Activated naive CD8-positive, alpha-beta T cell treated with anti-CD3 and anti-CD28 coated beads, Interleukin-2, amount 10 ng/mL, durations not matched to agents 7 days and 5 days (primary cell): ENCODE measurements at places on chromosomes 13 and 19. TPM values are rescaled to one million over a fixed set of nuclear protein-coding genes. Genes with fewer than 3 reads are reported as not detected.

PLK5 gene
- not detected for total RNA-seq

OR7D4 gene
- not detected for total RNA-seq

DNA sequence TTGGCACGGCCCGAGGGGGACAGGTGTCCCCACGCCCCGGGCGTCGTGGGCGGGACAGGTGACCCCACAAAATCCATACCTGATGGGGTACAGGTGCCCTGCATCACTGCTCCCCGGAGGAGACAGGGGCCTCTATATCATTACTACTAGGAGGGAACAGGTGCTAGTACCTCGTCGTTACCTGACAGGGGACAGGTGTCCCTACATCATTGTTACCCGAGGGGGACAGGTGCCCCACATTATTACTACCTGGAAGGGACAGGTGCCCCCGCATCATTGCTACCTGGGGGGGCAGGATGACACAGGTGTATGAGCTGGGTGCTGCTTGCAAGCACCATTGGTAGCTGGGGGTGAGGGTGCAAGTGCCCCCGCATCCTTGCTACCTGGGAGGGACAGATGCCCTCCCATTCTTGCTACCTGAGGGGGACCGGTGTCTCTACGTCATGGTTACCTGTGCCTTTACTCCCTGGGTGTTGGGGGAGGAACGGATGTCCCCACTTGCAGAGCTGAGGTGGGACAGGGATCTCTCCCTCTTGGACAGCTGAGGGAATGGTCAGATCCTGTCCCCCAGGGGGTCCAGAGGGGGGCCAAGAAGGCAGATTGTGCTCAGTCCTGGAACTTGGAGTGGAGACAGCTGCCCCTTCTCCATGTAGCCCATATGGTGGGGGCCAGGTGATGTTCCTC, 620 bp downstream of the CRTC1 start:
- DNase-seq: no peak

DNA sequence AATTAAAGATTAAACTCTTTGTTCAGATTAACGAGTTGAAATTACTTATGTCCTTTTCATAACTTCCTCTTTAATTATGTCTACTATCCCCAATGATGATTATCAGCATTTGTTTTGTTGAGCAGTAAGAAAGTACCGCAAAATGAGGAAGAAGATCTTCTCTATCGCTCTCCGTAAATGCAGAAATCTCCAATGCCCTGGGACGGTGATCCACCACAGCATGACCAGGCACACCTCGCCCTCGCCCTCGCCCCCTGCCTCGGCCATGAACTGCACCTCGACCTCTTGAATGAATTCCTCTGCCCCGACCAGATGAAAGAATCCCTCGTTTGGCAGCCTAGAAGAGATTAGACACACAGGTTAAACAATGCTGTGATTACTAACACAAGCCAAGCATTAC, 69.1 kb downstream of the RBM26 start:
- no peak for DNase-seq

- DNase-seq: no peak
Observed at GRCh38 chr13:113187263-113187669, 21.2 kb downstream of the PCID2 start.

- DNase-seq: no peak
Observed at GRCh38 chr19:4980067-4980466, 11.2 kb downstream of the KDM4B start.

DNA sequence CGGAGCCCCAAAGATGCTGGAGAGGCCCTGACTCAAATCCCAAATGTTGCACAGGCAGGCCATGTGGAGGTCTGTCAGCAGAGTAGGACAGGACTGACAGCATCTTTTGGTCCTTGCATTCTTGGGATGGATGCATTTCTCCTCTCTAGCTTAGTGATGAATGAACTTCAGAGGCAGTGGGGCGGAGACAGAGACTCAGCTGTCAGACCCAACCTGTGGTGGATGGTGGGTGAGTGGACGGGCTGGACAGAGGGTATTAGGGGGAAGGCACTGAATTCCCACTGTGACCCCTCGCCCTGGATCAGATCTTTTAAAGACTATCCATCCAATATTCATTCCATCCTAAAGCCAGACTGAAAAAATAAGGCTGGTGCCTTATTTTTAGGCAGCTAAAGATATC, 39.3 kb upstream of the GJB6 start:
- no peak for DNase-seq

GRCh38 chr13:74063533-74064100, 70.6 kb downstream of the KLF12 start:
- no peak for DNase-seq
